ENCODE measurements at places on chromosomes 4 and X. TPM values are rescaled to one million over a fixed set of nuclear protein-coding genes. Genes with fewer than 3 reads are reported as not detected.

DNA sequence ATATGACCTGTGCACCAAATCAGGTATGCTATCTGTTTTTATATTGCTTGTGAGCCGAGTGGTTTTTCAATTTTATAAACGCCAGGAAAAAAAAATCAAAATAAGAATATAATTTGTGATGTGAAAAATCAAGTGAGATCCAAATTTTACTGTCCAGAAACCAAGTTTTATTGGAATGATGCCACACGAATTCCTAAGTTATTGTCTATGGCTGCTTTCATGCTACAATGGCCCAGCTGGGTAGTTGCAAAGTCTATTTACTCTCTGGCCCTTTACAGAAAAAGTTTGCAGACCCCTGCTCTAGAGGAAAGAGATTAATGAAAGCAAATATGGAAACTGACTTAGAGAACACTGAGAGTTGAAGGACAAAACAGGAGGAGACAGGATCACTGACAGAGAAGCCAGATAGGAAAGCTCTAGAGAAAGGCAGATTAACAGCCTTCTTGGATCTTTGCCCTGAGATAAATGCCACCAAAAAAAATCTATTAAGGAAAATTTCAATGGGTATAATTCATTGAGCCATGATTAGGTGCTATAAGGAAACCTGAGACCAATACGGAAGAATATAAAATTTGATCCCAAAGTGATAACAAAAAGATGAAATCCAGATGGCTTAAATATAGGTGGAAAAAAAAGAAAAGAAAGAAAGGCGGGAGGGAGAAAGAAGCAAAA lies 29.8 kb downstream of the PRSS12 start:
- no peak for DNase-seq

DNA sequence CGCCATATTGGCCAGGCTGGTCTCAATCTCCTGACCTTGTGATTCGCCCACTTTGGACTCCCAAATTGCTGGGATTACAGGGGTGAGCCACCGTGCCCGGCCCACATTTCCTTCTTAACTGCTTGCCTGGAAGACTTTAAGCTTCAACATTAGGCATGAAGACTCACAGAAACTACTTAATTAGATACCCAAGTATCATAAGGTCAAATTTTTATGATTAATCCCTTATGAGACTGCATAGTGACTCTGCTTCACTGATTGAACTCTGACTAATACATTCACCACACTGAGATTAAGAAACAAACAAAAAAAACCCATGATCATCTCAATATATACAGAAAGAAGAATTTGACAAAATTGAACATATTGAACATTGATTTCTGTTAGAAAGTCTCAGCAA lies 87.4 kb upstream of the KCTD8 start:
- no peak for DNase-seq

GRCh38 chrX:70439016-70439415 lies 5.6 kb upstream of the DLG3 start:
- DNase-seq, result no peak

- no peak for DNase-seq
Measured at GRCh38 chrX:8413279-8413678, 51.4 kb upstream of the VCX3B start.

GRCh38 chr4:14236359-14236758 lies 608.8 kb upstream of the BOD1L1 start:
- DNase-seq, result no peak

DNA sequence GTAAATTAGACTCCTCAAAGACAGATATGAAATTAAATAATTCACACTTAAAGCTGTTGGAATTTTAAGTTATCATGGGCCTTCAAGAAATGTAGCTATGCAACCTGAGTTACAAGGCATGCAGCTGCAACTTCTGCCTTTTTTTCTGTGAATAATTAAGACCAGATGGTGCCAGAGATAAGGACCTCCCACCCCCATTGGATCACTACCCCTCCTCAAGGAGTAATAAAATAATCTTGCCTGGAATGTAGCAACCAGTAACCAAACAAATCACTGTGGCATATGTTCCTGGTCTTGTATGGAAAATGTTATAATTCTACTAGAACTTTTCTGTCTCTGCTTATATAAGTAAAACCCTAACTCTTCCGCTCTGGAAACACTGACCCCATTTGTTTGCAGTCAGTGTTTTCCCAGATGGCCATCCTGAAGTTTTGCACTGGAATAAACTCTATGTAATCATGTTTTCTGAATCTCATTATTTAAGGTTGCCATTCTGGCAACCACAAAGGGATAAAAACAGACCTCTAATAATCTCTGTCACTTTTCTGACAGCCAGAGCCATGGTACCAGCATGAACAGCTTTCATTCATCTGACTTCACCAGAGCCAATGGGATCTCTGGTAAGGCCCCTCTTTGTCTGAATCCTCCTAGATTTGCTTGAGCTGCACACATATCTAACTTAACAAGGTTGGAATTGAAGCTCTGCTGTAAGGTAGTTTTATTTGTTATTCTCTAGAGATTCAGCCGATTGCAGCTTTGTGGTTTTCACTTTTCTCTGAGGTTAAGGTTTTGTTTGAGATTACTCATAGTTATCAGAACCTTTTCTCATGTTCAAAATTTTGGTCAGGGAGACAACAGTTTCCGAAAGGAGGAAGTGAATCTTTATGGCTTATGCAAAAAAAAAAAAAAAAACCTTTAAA lies 274.6 kb downstream of the NAF1 start:
- DNase-seq, result no peak

DNA sequence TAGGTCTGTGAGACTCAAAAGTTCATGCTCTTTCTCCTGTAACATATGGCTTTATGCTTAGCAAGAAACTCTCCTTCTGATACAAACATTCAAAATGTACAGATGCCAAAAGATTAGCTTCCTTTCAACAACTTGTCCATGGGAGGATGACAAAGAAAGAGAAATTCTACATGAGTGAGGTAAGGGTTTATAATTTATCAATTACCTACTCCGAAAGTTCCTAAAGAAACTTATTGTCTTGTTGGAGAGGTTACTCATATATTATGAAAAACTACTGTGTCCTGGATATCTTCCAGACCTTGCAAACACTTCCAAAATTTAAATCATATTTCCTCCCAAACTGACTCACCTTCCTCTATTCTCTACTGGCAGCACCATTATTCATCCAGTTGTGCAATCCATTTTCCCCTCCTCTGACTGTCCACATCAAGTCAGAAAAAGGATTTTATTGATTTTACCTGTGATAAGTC lies 65.1 kb downstream of the ENPEP start:
- no peak for DNase-seq

DNA sequence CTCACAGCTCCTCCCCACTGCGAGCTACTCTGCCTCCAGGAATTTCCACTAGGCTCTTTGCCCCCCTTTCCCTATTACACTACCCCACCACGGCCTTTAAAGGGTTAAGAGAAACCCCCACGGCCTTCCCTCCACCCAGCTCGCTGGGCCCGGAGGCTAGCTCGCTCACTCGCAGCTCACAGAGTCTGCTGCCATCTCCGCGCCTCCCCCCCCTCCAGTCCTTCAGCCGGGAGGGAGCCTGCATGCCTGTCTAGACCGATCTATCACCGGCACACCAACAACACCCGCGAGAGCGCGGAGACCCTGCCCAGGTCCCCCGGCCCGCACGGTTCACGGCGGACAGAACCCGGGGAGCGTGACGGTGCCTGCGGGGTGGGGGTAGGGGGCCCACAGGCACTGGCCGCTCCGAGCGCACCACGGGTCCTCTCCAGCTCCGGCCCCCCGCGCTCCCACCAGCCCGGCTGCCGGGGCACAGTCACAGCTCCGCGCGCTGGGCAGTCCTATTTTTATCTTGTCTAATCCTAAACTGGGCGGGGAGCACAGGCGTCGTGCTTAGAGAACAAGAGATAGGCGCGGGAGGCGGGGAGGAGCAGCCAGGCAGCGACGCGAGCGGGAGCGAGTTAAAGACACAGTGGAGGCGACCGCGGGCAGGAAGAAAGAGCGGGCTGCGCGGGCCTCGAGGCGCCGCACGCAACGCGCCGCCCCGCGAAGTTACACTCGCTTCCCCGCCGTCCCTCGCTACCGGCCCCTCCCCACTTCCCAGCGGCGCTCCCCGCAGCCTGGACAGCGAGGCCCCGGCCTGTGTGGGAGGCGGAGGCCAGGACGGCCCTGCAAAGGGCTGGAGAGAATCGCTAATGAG lies 3.5 kb downstream of the BCOR start:
- peak; percentile 51 for DNase-seq

DNA sequence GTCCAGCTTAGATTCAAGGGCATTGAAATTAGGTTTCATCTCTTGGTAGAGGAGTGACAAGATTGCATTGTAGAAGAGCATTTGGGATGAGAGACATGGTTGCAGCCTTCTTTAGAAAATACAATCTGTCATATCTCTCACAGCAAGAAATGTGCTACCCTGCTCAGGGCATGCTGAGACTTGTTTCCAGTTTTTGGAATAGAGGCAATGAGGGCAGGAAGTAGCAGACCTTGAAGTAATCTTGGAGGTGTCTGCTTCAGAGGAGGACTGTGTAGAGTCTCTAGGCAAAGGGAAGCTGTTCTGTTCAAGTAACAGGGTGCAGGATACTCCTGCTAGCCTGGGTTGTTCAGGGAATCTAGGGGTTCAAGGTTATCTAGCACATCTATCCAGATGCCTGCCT lies 116.1 kb upstream of the ZNF827 start:
- DNase-seq, result no peak

- no peak for DNase-seq
Measured at GRCh38 chr4:172648471-172648870, 520.1 kb upstream of the GALNT7 start.

GRCh38 chrX:68411729-68412128 lies 21.6 kb downstream of the OPHN1 start:
- DNase-seq, result no peak

DNA sequence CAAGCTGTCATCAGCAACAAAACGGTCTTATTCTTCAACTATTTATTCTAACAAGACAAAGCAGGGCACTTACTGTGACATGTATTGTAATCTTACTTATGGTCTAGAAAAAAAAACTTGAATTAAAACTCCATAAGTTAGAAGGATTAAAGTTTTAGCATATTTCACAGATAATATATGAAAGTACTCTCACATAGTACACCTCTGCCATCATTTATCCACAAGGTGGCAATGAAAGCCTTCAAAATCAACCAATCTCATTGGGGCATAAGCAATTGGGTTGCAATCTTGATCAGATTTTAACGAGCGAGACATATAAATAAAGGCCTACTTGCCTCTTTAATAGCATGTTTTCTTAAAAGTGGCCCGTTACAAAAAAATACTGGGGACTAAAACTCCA lies 1382.9 kb downstream of the FAM133A start:
- no peak for DNase-seq

- DNase-seq, result no peak
Measured at GRCh38 chr4:26709246-26709645, 125.4 kb downstream of the TBC1D19 start.

TLR2 gene
- 5.0 TPM for total RNA-seq

CXCL8 gene
- 1.2 TPM for total RNA-seq

NSG1 gene
- 133 TPM for total RNA-seq

RPS3A gene
- 2,776 TPM for total RNA-seq

SORCS2 gene
- 6.4 TPM for total RNA-seq

TBCK gene
- 15.6 TPM for total RNA-seq
